Body of pancreas (tissue), 4 donors: ENCODE measurements at places on chromosomes 2 and 18.
A peak's percentile ranks its signal among the peaks of the same experiment; 100 is the strongest.

GRCh38 chr2:215293879-215294278 is 18.0 kb upstream of the ATIC start:
- DNase-seq = no peak

GRCh38 chr2:110858135-110858725 is 125.9 kb downstream of the ACOXL start:
- DNase-seq = no peak

DNA sequence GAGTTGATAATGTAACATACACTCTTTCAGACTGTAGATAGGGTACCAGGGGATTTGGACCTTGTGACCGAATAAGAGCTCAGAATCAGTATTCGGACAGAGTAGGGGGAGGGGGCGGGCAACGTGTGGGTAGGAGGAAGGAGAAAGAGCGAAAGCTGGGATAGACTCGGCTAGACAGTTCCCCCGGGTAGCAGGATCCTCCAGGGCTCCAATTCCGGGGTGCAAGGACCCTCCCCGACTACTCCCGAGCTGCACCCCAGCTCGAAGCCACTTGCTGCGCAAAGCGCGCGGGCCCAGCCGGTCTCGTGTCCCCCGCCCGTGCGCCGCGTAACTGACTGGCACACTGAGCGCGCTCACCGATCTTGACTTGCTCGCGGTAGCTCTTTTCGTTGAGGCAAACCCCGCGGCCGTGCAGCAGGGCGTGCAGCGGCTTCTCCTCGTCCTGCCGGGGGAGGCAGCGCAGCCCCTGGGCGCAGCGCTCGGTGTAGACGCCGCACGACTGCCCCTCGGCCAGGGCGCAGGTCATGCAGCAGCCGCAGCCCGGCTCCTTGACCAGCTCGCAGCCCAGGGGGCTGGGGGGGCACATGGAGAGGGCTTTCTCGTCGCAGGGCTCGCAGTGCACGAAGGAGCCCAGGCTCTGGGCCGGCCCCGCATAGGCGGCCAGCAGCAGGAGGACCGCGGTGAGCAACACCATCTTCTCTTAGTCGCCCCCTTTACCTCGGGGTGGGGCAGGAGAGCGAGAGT is 1.1 kb downstream of the IGFBP5 start:
- peak; percentile 54 for DNase-seq

- DNase-seq = no peak
These were observed 48.6 kb upstream of the FHL2 start for GRCh38 chr2:105447476-105447875.

DNA sequence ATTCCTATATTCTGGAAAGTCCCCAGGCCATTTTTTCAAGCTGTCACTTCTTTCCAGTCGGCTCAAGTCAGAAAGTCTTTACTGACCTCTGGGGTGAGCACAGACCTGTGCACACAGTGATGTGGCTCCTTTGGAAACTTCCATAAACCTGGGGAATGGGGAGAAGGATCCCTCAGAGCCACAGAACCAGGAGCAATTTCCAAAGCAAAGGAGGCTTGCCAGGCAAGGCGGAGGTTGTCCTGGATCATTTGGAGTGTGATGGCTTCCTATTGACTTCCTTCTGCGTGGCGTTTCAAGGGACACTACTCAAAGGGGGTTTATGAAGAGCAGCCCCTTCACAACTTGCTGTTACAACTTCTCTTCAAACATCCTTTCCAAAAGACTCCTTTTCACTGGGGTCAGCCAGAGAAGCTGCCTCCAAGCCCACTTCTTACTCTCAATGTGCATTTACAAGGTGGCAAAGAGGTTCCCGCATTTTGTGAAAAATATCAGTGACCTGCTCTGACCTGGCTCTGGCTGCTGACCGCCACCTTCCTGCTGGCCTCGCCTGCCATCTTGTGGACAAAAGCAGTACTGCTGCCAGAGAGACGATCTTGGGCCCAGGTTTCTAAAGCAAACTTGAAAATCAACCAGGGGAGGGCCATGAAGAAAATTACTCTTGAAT is 18.2 kb upstream of the TMEM247 start:
- peak; percentile 85 for DNase-seq

DNA sequence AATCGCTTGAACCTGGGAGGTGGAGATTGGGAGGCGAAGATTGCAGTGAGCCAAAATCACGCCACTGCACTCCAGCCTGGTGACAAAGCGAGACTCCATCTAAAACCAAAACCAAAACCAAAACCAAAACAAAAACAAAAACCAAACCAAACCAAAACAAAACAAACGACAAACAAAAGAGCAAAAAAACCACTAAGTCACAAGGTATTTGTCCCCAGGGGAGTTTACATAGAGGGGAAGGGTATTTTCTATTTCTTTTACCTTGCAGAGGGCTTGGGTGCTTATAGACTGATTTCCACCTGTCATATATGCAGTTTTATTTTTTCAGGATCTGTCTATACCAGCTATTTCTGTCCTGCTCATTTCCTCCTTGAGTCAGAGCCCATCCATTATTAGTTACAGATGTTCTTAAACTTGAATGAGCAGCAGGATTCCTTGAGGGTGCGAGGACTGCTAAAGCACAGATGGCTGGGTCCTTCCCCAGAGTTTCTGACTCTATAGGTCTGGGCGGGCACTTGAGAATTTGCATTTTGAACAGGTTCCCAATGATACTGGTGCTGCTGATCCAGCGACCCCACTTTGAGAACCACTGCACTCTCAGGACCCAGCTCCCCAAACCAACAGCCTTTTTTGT is 102.2 kb upstream of the UXS1 start:
- no peak for DNase-seq

- no peak for DNase-seq
These were observed 148.2 kb upstream of the CYP1B1 start for GRCh38 chr2:38224181-38224580.

- no peak for DNase-seq
These were observed 99.7 kb downstream of the RBM43 start for GRCh38 chr2:151161821-151162551.

GRCh38 chr2:119760956-119761275 is 1.2 kb downstream of the PTPN4 start:
- DNase-seq = no peak

DNA sequence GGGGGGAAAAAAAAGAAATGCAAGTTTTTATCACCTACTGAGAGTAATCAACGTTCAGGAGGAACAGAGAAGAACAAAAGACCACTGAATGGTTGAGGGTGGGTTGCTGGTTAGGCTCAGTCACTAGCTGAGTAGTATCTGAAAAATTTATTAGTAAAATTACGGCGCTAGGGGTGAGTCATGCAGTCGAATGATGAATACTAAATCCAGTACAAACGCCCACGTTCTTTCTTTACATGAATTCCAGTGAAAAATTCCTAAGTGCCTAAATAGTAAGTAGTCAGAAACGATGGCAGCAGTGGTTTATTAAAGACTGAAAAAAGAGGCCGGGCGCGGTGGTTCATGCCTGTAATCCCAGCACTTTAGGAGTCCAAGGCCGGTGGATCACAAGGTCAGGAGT is 52.0 kb downstream of the TEKT4 start:
- no peak for DNase-seq

DNA sequence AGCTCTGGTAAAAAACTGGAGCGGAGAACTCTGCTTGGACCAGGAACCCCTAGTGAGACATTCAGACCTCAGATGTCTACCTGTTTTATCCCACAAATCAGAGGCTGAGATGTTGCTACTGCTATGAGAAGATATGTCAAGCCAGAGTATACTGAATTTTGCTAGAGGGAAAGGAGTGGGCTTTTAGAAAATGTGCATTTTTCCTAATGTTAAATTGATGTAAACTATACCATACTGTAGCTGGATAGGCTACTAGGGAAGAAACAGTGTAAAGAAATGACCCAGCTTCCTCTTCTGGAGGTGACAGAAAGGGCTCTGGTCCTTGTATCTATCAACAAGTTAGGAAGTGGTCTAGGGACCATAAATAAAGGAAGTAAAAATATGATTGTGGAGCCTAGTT is 65.0 kb downstream of the SLC39A10 start:
- no peak for DNase-seq

DNA sequence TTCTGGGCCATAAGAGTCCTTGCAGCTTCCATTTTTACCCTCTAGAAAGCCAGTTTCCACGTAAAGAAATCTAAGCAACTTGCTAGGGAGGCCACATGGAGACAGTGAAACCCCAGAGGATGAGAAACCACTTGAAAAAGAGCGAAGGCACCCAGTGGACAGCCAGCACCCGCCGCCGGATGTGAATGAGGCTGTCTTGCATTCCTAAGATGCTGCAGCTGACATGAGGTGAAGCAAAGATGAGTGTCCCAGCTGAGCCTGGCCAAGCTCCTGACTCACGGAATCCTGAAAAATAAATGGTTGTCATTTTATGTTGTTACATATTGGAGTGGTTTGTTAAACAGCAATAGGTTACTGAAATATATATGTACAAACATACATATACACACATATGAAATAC is 65.9 kb upstream of the STPG4 start:
- DNase-seq = no peak

- DNase-seq = no peak
These were observed 1934.6 kb upstream of the LRRTM1 start for GRCh38 chr2:82239176-82239575.
